ENCODE measurements at places on chromosomes 16 and 17.

- no peak for DNase-seq
These were observed 41.8 kb downstream of the BRD7 start for GRCh38 chr16:50326835-50327465.

GRCh38 chr16:84673203-84673535 is 24.9 kb downstream of the KLHL36 start:
- DNase-seq: no peak

GRCh38 chr16:31331807-31332301 is 23.1 kb upstream of the ITGAX start:
- DNase-seq: no peak

- peak; percentile 33 for DNase-seq
These were observed 9.9 kb downstream of the TBX2 start for GRCh38 chr17:61409301-61410112.

- no peak for DNase-seq
These were observed 13.2 kb upstream of the TMEM100 start for GRCh38 chr17:55735731-55736405.

GRCh38 chr17:67992548-67993152 is 3.6 kb downstream of the C17orf58 start:
- DNase-seq: no peak

DNA sequence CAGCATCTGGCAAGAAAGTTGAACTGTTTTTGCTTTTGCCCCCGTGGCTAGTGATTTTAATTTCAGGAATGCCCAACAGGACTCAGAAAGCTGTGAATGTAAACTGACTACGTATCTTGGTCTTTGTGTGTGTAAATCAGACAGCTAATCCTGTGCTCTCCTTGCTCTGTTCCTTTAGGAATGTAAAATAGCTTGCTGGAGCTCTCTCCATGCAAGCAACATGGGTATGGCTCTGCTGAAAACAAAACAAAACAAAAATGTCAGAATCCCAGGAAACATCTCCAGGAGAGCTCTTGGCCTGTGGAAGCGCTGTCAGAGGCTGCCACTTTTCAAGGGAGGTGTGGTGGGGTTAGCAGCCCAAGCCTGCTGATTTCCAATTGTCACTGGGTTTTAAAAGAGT is 161.8 kb upstream of the NOG start:
- no peak for DNase-seq

DNA sequence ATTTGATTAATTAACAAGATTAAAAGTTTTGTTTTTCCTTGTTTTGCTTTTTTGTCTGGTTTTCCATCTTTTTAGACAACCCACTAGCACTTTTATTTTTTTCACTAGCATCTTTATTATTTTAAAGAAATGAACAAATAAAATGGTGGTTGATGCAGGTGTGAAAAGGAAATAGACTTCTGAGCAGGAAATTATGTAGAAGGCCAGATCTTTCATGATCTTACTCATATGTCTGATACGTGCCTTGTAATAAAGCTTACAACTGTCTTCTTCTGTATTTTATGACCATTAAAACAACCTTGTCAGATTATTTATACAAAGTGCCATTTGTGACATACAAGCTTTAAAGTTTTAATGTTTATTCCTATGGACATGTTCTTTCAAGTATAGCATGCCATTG is 6.3 kb downstream of the SLFN12L start:
- DNase-seq: no peak

DNA sequence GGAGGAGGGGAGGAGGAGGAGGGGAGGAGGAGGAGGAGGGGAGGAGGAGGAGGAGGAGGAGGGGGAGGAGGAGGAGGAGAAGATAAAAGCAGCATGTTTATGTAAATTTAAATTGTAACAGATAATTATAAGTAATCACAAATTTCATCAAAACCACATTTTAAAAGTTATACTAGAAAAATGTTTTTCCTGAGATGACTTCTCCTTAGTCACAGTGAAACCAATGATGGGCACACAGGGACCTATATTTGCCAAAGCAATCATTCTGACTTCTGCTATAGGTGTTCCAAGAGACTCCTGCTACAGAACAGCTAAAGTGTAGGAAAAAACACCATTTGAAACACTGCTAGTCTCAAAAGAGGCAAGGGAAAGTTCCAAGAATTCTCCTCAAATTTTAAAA is 66.4 kb downstream of the CEP95 start:
- DNase-seq: no peak

Measured in hypothalamus (tissue), 51 donors.